ENCODE measurements at places on chromosomes 1 and 21.
A peak's percentile ranks its signal among the peaks of the same experiment; 100 is the strongest.

DNA sequence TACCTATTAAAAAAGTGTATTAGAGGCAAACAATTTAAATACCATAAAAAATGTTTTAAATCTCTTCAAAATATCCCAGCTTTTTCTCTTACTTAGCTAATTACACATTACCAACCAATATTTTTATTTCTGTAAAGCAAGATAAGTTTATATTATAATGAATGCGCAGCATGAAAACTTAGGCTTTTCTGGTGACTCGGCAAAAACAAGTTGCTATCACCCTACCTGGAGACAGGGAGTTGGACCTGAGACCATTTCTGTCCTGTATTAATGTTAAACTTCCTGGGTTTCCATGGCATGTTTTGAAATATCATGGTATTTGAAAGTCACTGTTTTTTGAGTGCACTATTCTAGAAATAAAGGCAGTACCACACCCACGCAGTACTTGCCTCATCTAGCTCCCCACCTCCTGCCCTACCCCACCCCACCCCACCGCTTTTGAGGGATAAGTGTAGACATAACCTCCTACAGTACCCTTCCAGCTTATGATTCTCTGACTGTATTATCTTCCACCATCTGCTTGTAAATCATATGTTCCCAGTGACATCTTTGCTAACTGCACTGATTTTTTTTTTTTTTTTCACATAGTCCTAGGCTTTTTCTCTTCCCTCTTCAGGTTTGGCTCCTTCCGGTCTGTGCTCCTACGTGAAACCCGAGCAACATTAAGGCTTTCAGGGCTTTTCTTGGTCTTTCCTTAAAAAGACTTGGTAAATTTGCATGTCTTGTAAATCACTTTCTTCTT is 77.5 kb downstream of the PHTF1 start:
- no peak for DNase-seq

DNA sequence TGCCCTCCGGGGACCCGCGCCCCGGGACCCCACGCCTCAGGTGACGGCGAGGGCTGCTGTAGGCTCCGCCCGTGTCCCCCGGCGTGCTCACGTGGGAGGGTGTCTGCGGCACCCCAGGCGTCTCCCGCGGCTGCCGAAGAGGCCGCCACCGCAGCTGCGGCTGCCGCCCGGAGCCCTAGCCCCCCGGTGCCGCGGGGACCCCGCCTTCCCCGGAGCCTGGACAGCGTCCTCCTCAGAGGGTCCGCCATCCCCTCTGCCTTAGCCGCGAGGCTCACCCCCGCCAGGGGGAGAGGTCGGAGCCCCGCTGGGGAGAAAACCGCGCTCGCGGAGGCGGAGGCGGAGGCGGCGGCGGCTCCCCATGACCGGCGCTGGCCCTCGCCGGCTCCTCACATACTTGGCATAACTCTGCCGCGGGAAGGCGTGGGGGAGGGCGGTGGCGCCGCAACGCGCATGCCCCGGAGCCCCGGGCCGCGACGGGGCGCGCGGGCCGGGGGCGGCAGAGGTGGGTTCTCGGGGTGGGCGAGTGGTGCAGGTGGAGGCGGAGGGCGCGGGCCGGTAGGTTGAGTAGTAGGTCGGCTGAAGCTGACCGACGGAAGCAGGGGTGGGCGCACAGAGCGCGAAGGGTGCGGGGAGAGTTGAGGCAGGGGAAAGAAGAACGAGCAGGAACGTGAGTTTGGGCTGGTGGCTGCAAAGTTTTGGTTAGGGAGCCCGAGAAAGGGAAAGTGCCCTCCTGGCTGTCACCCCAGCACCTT is 700 bp upstream of the SYDE2 start:
- DNase-seq = peak; percentile 34

DNA sequence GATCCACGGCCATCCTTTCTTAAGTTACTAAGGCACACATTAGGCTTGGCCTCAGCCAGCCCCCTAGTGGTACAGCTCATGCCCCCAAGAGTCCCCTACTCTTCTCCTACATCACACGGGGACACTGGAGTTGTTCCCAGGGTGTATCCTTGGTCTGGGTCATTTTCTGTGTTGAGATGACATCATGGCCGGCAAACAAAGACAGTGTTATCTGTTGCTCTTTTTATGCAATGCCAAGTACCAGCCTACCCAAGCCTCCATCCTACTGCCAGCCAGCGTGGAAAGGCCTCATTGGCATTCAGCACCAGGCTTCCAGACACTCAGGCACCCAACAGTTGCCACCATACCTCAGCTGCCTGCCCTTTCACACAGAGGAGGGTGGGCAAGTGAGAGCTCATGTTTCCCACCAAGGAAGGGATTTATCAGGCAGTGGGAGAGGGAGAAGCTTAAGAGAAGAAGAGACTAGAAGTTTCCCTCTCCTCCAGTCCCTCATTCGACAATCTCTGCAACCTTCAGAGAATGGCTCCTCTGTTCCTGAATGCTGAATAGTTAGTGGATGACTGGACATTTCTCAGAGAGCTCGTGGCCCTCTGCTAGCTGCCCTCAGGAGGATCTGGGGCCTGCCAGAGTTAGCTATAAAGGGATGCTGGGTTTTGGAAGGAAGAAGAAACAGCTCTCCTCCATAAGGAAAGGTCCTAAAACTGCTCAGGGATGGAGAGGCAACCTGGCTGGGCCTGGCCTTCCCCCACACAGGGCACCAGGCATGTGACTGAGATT is 17.7 kb downstream of the CBR1 start:
- DNase-seq = no peak

- no peak for DNase-seq
Observed at GRCh38 chr1:93619507-93620171, 62.0 kb downstream of the BCAR3 start.

GRCh38 chr1:210330279-210330866 is 1.7 kb downstream of the HHAT start:
- DNase-seq = no peak

DNA sequence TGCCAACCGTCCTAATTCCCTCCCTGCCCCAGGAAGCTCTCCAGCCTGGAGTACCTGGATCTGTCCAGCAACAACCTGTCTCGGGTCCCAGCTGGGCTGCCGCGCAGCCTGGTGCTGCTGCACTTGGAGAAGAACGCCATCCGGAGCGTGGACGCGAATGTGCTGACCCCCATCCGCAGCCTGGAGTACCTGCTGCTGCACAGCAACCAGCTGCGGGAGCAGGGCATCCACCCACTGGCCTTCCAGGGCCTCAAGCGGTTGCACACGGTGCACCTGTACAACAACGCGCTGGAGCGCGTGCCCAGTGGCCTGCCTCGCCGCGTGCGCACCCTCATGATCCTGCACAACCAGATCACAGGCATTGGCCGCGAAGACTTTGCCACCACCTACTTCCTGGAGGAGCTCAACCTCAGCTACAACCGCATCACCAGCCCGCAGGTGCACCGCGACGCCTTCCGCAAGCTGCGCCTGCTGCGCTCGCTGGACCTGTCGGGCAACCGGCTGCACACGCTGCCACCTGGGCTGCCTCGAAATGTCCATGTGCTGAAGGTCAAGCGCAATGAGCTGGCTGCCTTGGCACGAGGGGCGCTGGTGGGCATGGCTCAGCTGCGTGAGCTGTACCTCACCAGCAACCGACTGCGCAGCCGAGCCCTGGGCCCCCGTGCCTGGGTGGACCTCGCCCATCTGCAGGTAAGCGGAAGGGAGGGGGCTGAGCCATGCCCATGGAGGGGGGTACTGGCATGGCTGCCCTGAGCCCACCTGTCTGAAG is 16.5 kb downstream of the PODN start:
- DNase-seq = no peak

- no peak for DNase-seq
Observed at GRCh38 chr21:30306884-30307283, 13.2 kb downstream of the KRTAP26-1 start.

- peak; percentile 21 for DNase-seq
Observed at GRCh38 chr1:227946624-227947385, 927 bp downstream of the WNT9A start.

- no peak for DNase-seq
Observed at GRCh38 chr1:159965263-159965662, 11.2 kb upstream of the SLAMF9 start.

DNA sequence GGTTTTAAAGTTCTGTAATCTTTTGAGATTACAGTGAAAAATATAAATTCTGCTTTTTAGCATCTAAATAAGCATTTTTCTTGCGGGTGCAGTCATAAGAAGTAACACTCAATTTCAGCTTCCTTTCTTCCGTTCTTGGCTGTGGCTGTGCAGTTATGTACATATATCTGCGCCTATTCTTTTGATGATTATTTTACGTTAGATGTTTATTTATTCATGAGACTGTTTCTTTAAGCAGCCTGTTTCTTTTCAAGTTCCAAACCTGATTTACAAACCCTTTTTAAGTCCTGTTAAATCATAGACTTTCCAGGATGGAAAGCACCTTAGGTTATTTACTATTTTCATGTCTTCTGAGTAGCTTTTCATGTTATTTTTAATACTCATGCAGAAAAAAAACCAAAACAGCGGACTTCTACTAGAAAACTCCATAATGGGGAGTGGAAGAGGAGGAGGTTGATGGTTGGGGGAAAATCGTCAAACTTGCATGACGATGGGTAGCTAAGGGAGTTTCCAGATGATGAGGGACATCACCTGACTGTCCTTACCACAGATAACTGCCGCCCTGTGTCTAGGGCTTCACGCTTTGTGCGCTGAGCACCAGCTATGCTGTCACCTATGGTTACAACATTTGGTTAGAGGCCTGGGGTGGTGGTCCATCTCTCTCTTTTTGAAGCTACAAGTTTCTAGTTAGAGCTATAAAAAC is 2.6 kb downstream of the PRDM2 start:
- peak; percentile 31 for DNase-seq

DNA sequence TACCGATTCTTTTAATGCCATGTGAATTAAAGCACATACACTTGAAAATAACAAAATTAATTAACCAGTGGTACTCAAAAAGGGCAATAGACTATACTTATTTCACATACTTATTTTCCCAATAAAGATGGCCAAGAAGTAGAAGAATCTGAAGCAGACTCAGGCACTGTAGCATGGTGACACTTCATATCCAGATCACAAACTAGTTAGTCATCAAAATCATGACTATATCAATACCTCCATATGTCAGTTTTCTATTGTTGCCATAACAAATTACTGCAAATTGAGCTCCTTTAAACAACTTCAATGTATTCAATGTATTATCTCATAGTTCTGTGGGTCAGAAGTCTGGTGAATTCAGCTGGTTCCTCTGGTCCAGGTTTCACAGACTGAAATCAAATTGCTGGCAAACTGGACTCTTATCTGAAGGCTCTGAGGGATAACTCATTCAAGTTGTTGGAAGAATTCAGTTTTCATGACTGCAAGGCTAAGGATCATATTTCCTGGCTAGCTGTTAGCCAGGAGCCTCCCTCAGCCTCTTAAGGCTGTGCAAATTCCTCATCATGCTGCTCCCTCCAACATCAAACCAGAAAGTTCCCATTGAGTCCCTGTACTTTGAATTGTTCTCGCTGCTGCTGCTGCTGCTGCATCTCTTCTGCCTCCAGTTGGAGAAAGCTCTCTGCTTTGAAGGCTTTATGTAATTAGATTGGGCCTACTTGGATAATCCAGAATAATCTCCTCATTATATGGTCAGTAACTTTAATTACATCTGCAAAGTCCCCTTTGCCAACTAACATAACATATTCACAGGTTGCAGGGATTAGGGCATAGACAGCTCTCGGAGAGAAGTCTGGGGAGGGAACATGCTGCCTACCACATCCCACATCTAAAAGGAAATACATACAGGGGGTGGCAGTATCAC is 91.5 kb downstream of the MRPL39 start:
- no peak for DNase-seq

DNA sequence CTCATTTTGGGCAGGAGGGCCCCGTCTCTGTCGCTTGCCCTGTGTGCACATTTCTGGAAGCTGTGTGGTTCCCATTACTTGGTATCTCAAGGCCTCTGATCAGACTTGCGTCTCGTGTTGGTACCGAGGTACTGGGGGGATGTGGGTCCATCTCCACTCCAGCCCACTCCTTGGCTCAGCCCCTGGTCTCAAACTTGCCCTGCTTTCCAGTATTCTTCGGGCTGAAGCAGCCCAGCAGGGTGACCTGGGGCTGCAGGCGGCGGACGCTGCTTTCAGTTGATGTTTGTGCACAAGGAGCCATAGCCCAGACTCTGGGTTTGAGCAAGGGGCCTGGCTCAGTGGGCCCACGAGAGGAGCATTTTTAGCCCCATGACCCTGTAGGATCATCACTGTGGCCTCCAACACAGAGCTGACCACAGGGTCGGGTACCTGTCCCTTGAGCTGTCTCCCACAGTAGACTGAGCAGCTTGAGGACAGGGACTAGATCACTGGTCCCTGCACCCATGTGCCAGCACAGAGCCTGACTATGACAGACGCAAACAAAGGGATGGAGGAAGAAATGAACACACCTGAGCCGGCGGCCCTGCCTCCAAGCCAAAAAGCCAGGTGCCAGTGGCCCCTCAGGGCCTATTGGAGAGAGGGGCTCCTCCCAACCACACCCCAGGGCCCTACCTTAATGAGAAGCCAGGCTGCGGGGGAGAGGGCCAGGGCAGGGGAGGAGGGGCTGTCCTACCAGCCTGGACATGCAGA is 46.8 kb downstream of the CHD5 start:
- DNase-seq = no peak

GRCh38 chr1:193326296-193326695 is 139.9 kb upstream of the B3GALT2 start:
- no peak for DNase-seq

DNA sequence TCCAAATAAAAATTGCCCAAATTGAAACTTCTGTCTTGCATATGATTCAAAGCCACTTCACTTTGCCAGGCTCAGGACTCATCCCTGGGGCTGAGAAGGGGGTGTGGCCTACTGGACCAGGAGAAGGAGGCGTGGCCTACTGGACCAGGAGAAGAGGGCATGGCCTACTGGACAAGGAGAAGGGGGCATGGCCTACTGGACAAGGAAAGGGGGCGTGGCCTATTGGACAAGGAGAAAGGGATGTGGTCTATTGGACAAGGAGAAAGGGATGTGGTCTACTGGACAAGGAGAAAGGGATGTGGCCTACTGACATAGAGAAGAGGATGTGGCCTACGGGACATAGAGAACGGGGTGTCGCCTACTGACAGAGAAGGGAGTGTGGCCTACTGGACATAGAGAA is 405.3 kb downstream of the RRAGC start:
- DNase-seq = no peak

DNA sequence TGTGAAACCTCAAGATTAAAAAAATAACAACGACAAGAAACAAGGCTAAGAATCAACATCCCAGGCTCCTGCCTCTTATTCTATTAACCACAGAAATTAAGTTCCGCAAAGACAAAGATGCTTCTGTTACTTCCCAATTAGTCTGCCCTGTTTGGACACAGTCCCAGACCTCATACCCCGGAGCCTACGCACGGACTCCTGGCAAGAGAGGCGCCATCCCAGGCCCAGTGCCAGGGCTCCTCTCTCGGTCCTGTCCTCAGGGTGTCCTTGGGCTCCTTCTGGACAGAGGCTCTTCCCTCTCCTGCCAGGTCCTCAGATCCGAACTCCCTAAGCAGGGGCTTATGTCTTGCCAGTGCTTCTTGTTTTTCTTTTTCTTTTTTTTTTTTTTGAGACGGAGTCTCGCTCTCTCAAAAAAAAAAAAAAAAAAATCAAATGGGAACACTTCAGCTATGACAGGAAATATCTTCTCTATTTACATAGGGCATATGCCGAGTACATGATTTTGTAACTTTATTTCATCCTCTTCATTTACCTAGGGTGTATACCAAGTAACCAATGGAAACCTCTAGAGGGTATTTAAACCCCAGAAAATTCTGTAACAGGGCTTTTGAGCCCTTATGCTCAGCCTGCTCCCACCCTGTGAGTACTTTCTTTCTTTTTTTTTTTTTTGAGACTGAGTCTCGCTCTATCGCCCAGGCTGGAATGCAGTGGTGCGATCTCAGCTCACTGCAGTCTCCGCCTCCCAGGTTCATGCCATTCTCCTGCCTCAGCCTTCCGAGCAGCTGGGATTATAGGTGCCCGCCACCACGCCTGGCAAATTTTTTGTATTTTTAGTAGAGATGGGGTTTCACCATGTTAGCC is 11.7 kb upstream of the ENO1 start:
- no peak for DNase-seq
